ENCODE measurements at places on chromosomes 1 and 21.

- no peak for DNase-seq
These were observed 88.8 kb downstream of the LAMC2 start for GRCh38 chr1:183274836-183275235.

DNA sequence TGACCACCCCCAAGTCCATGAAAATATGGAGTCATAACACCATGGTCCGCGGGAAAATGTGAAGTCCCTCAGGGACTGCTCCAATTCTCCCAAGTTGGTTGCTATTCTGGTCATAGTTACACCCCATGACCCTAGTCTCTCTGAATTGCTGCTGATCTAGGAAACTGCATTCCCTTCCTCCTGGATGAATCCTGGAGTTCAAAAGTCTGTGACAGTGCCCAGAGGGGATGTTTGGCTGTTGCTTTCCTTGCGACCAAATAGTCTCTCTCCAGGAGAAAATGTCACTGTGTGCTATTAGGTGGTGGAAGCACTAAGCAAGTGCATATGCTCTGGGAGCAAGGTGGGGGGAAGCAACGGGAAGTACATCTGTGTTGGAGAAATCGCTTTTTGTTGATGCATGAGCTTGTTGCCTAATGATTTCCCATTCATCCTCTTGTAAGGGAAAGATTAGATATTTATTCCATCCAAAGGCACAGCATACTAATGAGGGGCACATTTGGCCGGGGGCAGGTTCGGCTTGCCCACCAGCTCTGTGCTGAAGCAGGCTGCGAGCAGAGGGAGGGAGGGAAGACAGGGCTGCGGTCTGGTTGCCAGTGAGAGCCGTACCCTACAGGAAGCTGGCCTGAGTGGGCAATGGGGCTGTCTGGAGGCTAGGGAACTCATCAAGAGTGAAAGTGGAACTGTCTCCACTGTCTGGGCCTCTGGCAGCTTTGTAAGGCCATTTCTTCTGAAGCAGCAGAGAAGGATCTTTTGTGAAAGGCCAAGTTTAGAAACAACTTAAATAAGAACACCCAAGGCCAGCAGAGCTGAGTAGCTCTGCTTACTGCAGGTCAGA lies 27.2 kb downstream of the SYT6 start:
- DNase-seq: no peak

GRCh38 chr1:98398092-98398491 lies 263.4 kb upstream of the SNX7 start:
- DNase-seq: no peak

DNA sequence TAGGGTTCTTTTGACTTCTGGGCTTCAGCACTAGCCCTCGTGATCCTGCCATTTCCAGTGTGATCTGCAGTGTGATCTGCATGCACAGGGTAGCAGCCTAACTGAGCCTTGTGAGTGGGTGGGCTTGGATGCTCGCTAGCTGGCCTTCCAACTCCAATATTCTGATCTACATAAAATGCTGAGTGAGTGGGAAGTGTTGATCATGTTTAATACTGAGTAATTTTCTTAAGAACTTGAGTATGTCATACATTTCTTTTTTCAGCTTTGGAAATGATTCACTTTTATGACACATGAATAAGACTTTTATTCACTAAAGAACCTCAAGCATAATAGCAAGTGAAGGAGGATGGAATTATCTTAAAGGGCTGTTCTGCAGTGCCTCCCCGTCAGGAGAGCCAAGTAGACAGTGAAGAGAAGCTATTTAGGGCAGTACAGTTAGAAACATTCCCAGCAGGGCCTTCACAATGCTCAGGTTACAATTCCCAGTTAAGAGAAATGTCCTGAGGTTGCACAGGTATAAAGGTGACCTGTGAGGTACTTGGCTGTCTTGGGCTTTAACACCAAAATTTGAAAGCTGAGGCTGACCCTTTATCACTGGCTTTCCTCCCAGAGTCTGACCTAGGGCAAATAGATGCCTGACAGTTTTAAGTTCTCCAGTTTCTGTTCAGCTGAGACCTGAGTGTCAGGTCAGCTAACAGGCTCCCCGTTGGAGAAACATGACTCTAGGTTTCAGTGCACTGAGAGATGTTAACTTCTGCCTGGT lies 29.1 kb upstream of the LRRC8C start:
- no peak for DNase-seq

DNA sequence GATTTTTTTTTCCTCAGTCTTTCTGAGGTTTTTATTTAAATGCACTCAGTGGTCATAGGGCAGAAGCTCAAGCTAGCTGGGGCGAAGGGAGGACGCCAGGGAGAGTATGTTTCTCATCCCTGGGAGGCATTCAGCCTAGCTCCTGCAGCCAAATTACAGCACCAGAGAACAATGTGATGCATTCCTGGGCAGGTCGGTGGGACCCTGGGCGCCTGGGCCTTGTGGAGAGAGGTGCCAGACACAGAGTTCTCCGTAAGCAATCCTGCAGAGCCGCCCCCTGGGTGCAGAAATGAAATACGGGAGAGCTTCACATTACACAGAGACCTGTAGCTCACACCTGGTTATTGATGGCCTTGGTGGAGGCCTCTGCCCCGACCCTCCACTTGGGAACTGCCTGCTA lies 15.5 kb downstream of the WNT2B start:
- no peak for DNase-seq

Data from activated gamma-delta T cell (primary cell).